Amniotic epithelial cell (primary cell): ENCODE measurements at places on chromosomes 6 and 20.
A peak's percentile ranks its signal among the peaks of the same experiment; 100 is the strongest.

GRCh38 chr6:20173833-20174792 lies 38.2 kb downstream of the MBOAT1 start:
- no peak for DNase-seq

GRCh38 chr20:25021336-25021735 lies 28.8 kb upstream of the APMAP start:
- DNase-seq: no peak

- peak; percentile 69 for DNase-seq
Measured at GRCh38 chr6:111812060-111813038, 60.9 kb downstream of the FYN start.

GRCh38 chr6:26570027-26570809 lies 26.5 kb upstream of the ABT1 start:
- DNase-seq: no peak

GRCh38 chr6:42217157-42217518 lies 523 bp downstream of the MRPS10 start:
- DNase-seq: no peak

GRCh38 chr6:155013457-155013876 lies 18.4 kb downstream of the TIAM2 start:
- DNase-seq: no peak

GRCh38 chr6:27608916-27609883 lies 136.3 kb upstream of the ZNF184 start:
- peak; percentile 75 for DNase-seq
